Smooth muscle cell of the brain vasculature (primary cell): ENCODE measurements at places on chromosomes 16 and 17.
A peak's percentile ranks its signal among the peaks of the same experiment; 100 is the strongest.

GRCh38 chr17:73318427-73318813, 6.6 kb upstream of the CDC42EP4 start:
- DNase-seq = no peak

DNA sequence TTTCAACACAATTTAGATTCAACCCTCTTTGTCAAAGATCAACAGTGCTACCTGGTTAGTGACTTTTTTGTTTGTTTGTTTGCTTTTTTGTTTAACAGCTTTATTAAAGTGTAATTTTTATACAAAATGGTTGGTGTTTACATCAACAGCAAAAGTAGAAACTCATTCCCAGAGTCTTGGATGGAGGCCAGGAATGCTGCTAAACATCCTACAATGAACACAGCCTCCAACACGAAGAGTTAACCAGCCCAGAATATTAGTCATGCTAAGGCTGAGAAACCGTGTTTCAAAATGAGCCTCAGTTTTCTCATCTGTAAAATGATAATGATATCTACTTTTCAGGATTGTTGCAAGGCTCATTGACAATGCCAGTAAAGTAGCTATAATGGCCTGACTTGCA, 211.0 kb upstream of the MAF start:
- DNase-seq = no peak

DNA sequence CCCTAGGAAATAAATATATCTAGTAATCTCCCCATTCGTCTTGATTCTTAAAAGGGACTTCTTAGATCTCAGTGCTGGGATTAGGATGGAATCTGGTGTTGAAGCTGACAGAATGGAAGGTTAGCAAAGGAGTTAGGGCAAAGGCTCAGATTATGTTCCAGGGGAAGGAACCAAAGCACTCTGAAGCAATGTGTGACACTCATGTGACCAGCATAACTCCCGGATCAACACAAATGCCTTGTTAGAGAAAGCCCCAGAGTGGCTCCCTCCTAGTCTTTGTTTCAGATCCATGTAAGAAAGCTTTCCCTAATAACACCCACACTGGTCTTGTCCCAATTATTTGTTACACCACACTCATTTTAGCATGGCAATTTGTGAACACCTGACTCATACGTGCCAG, 62.6 kb upstream of the ERN1 start:
- no peak for DNase-seq

- no peak for DNase-seq
These were observed 10.4 kb downstream of the KCNH6 start for GRCh38 chr17:63533433-63534077.

GRCh38 chr17:21119247-21119918, 7.4 kb upstream of the DHRS7B start:
- no peak for DNase-seq

DNA sequence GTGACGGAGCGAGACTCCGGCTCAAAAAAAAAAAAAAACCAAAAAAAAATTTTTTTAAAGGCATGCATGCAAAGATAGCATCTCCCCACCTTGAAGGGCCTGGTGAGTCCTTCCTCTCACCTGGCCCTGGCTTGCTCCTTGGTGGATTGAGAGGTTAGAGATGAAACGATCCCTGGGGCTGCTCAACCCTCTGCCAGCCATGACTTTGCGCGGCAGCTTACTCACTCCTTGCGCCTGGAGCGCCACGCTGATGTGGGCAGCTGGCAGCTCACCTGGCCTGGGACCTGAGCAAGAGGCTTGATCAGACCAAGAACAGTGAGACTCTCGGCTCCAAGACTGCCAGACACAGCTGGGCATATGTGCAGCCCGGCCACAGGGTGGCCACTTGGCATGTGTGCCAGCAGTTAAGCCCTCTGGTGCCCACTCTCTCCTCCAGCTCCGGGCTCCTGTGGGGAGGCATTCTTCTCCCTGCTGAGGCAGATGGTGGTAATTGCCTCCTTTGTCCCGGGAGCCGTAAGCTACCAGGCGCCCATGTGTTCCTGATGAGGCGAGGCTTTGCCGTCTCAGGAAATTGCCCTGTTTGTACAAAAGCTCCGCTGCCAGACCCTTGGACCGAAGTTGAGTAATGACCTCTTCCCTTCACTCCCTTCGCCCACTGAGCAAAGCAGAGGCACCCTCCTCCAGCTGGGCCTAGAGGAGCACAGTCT, 5.1 kb upstream of the EVPL start:
- no peak for DNase-seq

DNA sequence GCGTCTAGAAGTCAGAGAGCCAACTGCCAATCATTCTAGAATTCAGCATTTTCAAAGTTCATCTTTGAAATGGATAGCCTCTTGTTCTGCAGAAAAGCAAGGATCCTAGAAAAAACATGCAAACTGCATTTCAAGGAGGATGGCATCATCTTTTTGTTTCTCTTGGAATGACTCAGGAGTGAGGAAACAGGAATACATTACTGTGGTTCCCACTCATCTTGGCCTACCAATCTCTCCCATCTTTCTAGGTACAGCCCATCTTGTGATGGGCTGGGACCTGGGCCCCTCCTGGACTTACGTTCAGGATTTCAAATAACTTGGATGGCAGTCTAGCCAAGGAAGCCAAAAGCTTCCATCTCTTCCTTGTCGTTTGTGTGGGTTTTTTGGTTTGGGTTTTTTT, 363.4 kb downstream of the CDH13 start:
- DNase-seq = peak; percentile 7

- DNase-seq = no peak
These were observed 37.4 kb upstream of the TRAP1 start for GRCh38 chr16:3754772-3755171.

GRCh38 chr17:20010099-20010863, 1.1 kb downstream of the SPECC1 start:
- DNase-seq = no peak

GRCh38 chr16:21005008-21005407, 104.4 kb downstream of the LYRM1 start:
- DNase-seq = no peak

DNA sequence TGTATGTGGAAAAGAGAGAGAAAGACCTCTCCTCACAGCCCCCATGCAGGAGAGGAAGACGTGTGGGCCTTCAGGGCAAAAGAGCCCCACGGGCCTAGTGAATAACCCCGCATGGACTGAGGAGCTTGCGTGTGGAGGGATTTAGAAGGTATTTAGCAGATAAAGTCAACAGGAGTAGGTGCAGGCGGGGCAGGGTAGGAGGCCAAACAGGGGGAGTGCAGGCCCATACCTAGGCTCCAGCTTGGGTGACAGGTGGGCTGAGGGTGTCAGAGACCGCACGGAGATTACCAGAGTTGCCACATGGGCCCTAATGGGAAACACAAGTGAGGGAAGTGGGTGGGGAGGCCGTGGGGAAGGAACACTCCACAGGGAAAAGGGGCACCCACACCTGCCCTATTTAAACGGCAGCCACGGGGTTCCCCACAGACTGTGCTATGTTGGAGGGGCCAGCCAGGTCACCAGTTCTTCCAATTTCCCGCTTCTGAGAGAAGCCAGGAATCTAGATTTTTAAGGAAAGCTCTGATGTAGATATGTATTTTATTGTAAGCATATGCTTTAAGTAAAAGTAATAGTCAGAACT, 8.2 kb upstream of the CNGB1 start:
- DNase-seq = no peak
